Naive thymus-derived CD4-positive, alpha-beta T cell (primary cell): ENCODE measurements at places on chromosomes 16 and 17. TPM values are rescaled to one million over a fixed set of nuclear protein-coding genes. Genes with fewer than 3 reads are reported as not detected.

- no peak for DNase-seq
- H3K36me3 ChIP-seq: no peaks in the 10 kb centered on the region
- no peak overlapping the region for H3K4me3 ChIP-seq
- no peaks in the 10 kb centered on the region for H3K27me3 ChIP-seq
- H3K27ac ChIP-seq: no peak overlapping the region
Observed at GRCh38 chr16:31295206-31295605, 35.4 kb downstream of the ITGAM start.

GRCh38 chr17:81967533-81968395, 6.8 kb upstream of the NOTUM start:
- H3K36me3 ChIP-seq: no peaks in the 10 kb centered on the region
- H3K27ac ChIP-seq: peak overlapping the region; percentile 58
- H3K27me3 ChIP-seq: peaks cover 2% of the 10 kb centered on the region
- H3K4me1 ChIP-seq: peaks cover 23% of the 10 kb centered on the region
- DNase-seq: peak; percentile 89

DNA sequence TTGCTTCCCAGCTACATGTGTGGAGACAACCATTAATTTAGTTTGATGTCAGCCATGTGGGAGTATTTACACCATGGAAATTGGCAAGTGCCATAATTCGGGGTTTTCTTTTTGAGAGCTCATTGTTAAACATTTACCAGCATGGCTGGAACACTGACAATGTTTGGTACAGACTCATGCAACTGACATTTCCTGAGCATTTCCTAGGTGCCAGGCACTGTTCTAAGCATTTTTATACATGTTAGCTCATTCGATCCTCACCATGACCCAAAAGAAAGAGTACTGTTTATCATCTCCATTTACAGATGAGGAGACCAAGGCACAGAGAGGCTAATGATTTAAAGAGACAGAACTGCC, 86.9 kb downstream of the FOXL1 start:
- H3K36me3 ChIP-seq: no peaks in the 10 kb centered on the region
- H3K27ac ChIP-seq: no peak overlapping the region
- no peak overlapping the region for H3K4me3 ChIP-seq
- no peaks in the 10 kb centered on the region for H3K4me1 ChIP-seq
- DNase-seq: no peak

The TMEM220 gene
- total RNA-seq: 0.65 and 1.5 TPM in 2 replicates

- peaks cover 8% of the 10 kb centered on the region for H3K36me3 ChIP-seq
- H3K4me3 ChIP-seq: peak within 1 kb of the TSS; percentile 77
- peaks cover 9% of the 10 kb centered on the region for H3K4me1 ChIP-seq
- peak within 1 kb of the TSS; percentile 84 for H3K27ac ChIP-seq
Observed at GRCh38 chr16:82169861-82170845, at the start of gene MPHOSPH6. Gene MPHOSPH6, minus strand, starts transcription at chr16:82170224. Its CDS starts 49 bp downstream, at chr16:82170175.

The NXPH3 gene
- not detected for total RNA-seq

- no peaks in the 10 kb centered on the region for H3K27me3 ChIP-seq
- no peak overlapping the region for H3K27ac ChIP-seq
- H3K4me1 ChIP-seq: peaks cover 5% of the 10 kb centered on the region
- no peak for DNase-seq
- peaks cover 10% of the 10 kb centered on the region for H3K36me3 ChIP-seq
- H3K4me3 ChIP-seq: no peak overlapping the region
Observed at GRCh38 chr17:47811709-47812108, 9.9 kb downstream of the OSBPL7 start.

GRCh38 chr17:61720016-61720795, 129.2 kb upstream of the NACA2 start:
- DNase-seq: no peak
- H3K27me3 ChIP-seq: no peaks in the 10 kb centered on the region
- no peaks in the 10 kb centered on the region for H3K36me3 ChIP-seq
- no peak overlapping the region for H3K27ac ChIP-seq

GRCh38 chr17:32285306-32285705, 19.7 kb downstream of the RHBDL3 start:
- no peaks in the 10 kb centered on the region for H3K27me3 ChIP-seq
- H3K27ac ChIP-seq: no peak overlapping the region
- DNase-seq: no peak
- no peak overlapping the region for H3K4me3 ChIP-seq

DNA sequence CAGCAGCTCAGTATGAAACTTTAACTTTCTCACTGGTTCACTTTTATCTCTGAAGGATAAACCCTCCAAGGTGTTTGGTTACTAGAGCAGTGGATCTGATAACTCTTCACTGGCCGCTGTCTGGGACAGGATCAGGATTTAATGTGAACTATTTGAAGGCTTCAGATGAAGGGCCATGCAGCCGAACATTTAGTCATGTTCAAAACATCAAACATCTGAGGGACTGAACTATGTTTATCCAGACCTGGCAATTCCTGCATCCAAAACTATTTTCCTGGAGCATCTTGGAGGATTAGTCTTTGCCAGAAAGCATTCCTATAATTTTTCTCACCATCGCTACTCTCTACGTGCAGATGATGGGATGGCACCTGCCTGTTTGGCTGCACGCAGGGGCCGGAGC, 20.3 kb upstream of the PMP22 start:
- H3K27me3 ChIP-seq: no peaks in the 10 kb centered on the region
- no peaks in the 10 kb centered on the region for H3K4me1 ChIP-seq
- no peak overlapping the region for H3K4me3 ChIP-seq
- no peak for DNase-seq
- no peaks in the 10 kb centered on the region for H3K36me3 ChIP-seq

GRCh38 chr16:35750701-35751104, 2291.3 kb downstream of the TP53TG3F start:
- no peak overlapping the region for H3K4me3 ChIP-seq
- H3K36me3 ChIP-seq: no peaks in the 10 kb centered on the region
- H3K27me3 ChIP-seq: no peaks in the 10 kb centered on the region

The GNGT2 gene
- total RNA-seq: 11.5 TPM

GRCh38 chr16:28586466-28586865, 10.4 kb downstream of the SULT1A2 start:
- no peak overlapping the region for H3K4me3 ChIP-seq
- no peaks in the 10 kb centered on the region for H3K27me3 ChIP-seq
- H3K4me1 ChIP-seq: no peaks in the 10 kb centered on the region

DNA sequence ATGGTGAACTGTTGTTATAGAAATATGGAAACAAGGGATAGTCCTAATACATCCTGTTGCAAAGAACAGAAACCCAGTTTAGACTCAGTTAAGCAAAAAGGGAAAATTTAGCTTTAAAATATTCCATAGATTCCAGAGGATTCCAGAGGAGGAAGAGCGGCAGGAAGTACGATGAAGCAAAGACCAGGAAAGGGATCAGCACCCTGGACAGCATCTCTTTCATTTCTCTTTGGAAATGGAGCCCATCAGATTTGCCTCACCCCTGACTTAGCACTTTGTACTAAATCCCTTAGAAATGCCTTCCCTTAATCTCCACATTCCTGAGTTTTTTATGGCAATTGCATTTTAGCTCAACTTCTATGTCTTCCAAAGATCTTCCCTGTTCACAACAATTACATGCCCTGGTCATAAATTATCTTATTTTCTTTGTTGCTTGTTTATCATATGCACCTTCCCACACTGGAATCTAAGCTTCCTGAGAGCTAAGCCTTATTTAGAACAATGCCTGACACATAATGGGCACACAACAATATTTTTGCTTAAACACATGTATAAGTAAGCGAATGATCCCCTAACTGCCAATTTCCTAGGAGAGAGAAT, 150.0 kb upstream of the RBFOX1 start:
- H3K4me1 ChIP-seq: no peaks in the 10 kb centered on the region
- no peak overlapping the region for H3K27ac ChIP-seq
- DNase-seq: no peak
- no peaks in the 10 kb centered on the region for H3K36me3 ChIP-seq
- no peaks in the 10 kb centered on the region for H3K27me3 ChIP-seq
- H3K4me3 ChIP-seq: no peak overlapping the region

GRCh38 chr16:60810250-60810649, 1226.0 kb downstream of the CDH8 start:
- no peak overlapping the region for H3K4me3 ChIP-seq
- H3K27me3 ChIP-seq: no peaks in the 10 kb centered on the region
- no peak for DNase-seq
- H3K27ac ChIP-seq: no peak overlapping the region
- H3K36me3 ChIP-seq: no peaks in the 10 kb centered on the region
- no peaks in the 10 kb centered on the region for H3K4me1 ChIP-seq

- H3K36me3 ChIP-seq: no peaks in the 10 kb centered on the region
- no peak for DNase-seq
- no peak overlapping the region for H3K4me3 ChIP-seq
- peaks cover 23% of the 10 kb centered on the region for H3K4me1 ChIP-seq
- no peak overlapping the region for H3K27ac ChIP-seq
Observed at GRCh38 chr16:3189869-3190268, 1.9 kb downstream of the OR1F1 start.

DNA sequence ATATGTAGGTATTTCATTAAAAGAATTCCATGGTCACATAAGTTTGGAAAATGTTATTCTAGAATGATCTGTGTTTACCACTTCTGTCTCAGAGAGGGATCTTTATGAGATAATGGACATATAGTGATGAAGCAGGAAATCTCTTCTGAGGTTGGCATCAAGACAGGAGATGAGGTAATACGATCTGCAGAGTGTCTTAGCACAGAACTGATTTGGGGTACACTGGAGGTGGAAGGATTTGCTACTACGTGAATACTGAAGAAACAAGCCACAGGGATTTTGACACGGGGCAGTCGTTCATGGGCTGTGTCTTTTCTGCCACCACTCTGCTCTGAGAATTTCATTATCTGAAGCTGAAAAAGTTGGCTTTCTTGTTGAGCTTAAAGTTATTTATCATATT, 5.5 kb downstream of the CBFB start:
- no peak overlapping the region for H3K27ac ChIP-seq
- no peaks in the 10 kb centered on the region for H3K36me3 ChIP-seq
- no peak for DNase-seq
- H3K27me3 ChIP-seq: no peaks in the 10 kb centered on the region
- peaks cover 24% of the 10 kb centered on the region for H3K4me1 ChIP-seq

DNA sequence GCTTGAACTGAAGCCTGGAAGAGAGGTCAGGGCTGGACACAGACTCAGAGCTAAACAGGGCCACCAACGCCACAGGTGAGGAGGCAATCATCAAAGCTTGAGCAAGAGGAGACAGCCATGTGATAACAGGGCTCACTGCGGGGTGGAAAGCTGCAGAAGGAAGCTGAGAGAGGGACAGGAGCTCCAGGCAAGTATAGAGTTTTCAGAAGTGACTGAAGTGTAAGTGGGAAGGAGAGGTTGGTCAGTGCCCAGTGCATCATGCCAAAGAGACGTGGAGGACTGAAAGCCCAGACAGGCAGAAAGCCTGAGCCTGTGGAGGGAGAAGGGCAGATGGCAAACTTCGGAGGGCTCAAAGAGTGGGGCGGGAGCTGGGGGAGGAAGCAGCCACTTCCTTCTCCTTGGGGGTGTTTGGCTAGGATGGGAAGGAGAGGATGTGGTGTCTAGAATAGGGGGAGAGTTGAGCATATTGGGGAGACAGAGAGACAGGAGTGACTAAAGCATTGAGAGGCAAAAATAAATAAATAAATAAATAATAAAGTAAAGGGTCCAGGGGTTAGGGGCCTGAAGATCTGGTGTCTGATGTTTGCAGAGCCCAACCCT, 2.6 kb downstream of the KIFC3 start:
- H3K27ac ChIP-seq: no peak overlapping the region
- no peak for DNase-seq
- H3K27me3 ChIP-seq: no peaks in the 10 kb centered on the region
- no peaks in the 10 kb centered on the region for H3K4me1 ChIP-seq

The MYH11 gene
- not detected for total RNA-seq

The DOC2B gene
- total RNA-seq: 0.24 and 0.31 TPM in 2 replicates

The SLC5A2 gene
- total RNA-seq: 0.12 TPM in 1 of 2 replicates, not detected in the other

The MCRIP1 gene
- total RNA-seq: 41.1 TPM

GRCh38 chr16:3949946-3950342, 69.4 kb upstream of the CREBBP start:
- no peak overlapping the region for H3K4me3 ChIP-seq
- no peak overlapping the region for H3K27ac ChIP-seq
- H3K4me1 ChIP-seq: no peaks in the 10 kb centered on the region
- no peak for DNase-seq

The TSPOAP1 gene
- total RNA-seq: 56.1 and 62.5 TPM in 2 replicates

DNA sequence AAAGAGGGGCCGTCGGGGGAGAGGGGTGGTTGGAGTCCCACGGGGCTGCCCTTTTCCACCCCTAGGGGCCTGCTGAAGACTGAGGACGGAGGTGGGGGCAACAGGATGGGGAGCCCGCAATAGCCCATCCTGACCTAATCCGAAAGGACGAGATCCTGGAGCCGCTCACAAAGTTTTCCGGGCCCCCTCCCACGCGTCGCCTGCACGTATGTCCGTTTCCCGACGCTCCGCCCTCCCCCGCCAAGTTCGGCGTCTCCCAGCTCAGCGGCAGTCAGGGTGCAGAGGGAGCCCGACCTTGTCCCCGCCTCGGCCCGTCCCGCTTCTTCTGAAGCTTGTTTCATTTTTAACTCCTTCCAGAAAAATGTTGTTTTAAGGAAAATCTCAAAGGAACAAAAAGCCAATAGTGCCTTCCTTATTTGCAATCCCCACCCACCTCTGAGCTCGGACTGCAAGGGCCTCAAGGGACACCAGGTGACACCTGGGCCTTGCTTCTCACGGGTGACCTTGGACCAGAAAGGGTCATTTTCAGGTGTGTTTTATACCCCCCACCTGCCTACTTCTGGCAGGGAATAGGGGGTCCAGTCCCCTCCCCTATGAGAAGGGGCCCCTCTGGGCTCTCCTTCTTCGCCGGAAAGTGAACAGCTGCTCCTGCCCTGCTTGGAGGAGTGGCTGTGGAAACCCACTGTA, 3.4 kb upstream of the ZNF423 start:
- H3K4me1 ChIP-seq: peaks cover 5% of the 10 kb centered on the region
- no peak overlapping the region for H3K4me3 ChIP-seq
- no peak for DNase-seq

The RAB11FIP4 gene
- total RNA-seq: 82.4 TPM

The TBC1D3 gene
- 11.0 TPM for total RNA-seq

- peaks cover 4% of the 10 kb centered on the region for H3K36me3 ChIP-seq
- no peaks in the 10 kb centered on the region for H3K27me3 ChIP-seq
- peak overlapping the region; percentile 79 for H3K4me3 ChIP-seq
Observed at GRCh38 chr17:30600830-30601494, 123.8 kb downstream of the GOSR1 start.

DNA sequence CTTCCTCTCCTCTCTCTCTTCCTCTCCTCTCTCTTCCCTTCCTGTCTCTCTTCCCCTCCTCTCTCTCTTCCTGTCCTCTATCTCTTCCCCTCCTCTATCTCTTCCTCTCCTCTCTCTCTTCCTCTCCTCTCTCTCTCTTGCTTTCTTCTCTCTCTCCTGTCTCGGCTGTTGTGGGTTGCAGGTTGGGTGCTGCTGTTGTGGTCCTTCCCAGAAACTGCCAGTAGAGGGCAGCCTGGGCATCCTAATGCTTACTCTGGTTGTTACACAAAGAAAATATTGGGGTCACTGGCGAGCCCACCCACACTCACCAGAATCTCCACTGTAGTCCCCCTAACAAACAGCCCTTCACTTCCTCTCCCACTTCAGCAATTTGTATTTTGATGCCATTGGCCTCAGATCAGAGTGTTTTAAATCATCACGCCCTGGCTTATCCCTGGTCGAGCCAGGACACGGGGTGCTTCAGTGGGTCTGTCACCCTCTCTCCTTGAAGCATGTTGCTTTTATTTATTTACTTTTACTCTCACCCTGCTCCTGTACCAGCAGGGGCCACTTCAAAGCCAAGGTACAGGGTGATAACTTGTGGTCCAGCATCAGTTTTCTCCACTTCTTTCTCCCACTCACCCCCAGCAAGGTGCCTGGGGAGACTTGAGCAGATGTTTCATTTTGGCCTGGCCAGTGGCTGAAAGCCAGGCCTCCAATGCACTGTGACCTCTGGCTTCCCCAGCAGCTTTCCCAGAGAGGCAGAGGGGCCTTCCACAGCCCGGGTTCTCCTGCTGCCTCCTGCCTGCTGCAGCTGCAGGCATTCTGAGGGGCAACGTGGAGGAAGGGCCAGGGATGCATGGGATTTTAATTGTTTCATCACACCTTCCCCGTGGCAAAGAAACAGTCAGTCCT, 4.7 kb upstream of the MMP15 start:
- H3K4me1 ChIP-seq: peaks cover 9% of the 10 kb centered on the region
- peak overlapping the region; percentile 15 for H3K27ac ChIP-seq
- DNase-seq: peak; percentile 33
- peaks cover 26% of the 10 kb centered on the region for H3K36me3 ChIP-seq
- no peak overlapping the region for H3K4me3 ChIP-seq
- H3K27me3 ChIP-seq: no peaks in the 10 kb centered on the region
